Caki2 (cell line): ENCODE measurements at places on chromosomes 3 and 15.
A peak's percentile ranks its signal among the peaks of the same experiment; 100 is the strongest.

DNA sequence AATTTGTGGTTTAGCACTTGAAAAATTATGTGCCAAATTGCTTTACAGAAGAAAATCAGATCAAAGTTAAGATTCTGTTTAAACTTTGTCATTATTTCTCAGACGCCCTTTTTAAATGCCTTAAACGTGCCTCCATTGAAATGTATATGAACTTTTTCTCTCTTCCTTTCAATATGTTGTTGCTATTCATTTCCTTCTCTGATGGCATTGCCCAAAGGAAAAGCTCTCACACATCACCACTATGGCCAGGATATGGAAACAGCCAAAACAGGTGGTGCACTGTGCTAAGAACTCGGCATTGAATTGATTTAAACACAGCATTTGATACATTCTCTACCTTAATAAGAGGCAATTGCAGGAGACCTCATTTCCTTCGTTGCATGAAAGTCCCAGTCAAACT lies 35.7 kb upstream of the NR2F2 start:
- no peak for DNase-seq

DNA sequence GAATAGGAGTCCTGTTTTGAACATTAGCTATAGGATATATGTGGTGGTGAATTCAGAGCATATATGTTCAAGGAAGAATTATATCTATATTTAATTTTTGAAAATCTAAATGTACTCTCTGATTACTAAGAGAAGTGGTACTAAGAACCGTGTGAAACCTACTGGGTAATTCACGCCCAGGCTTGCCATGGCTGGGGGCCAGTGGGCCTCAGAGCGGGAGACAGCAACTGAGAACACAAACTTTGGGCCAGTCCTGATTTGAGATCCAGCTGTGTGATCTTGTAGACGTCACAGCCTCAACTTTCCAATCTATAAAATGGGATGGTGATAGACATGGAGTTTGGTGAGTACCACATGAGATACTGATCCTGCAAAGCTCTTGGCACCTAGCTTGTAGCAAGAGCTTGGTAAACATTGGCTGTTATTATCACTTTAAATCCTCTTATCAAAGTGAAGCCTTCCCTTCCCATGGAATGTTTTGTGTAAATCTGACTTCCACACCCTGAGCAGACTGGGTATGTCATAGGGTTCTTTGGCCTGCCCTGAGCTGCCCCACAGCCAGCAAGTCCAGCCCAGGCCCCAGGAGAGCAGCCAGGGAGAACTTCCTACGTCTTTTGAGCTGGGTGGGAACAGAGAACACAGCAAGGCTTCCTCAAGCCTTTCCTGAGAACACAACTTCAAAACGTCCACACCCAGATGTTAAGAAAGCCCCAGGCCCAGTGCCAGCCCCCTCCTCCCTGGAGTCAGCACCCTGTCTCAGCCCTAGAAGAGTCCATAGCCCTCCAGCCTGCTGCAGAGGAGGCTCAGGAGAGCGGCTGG lies 8.2 kb upstream of the PAQR5 start:
- DNase-seq = no peak

DNA sequence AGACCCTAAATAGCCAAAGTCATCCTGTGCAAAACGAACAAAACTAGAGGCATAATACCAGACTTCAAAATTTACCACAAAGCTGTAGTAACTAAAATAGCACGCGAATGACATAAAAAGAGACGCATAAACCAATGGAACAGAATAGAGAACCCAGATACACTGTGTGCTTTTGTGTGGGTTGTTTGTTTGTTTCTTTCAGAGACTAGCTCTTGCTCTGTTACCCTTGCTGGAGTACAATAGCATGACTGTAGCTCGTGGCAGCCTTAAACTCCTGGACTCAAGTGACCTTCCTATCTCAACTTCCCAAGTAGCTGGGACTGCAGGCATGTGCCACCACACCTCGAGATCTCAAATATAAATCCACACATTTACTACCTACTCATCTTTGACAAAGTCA lies 1314.6 kb upstream of the GBE1 start:
- DNase-seq = no peak

- DNase-seq = no peak
These were observed 882 bp downstream of the JMJD7 start for GRCh38 chr15:41828807-41829141.

- peak; percentile 60 for DNase-seq
These were observed 9.4 kb upstream of the MESP1 start for GRCh38 chr15:89760303-89761008.

DNA sequence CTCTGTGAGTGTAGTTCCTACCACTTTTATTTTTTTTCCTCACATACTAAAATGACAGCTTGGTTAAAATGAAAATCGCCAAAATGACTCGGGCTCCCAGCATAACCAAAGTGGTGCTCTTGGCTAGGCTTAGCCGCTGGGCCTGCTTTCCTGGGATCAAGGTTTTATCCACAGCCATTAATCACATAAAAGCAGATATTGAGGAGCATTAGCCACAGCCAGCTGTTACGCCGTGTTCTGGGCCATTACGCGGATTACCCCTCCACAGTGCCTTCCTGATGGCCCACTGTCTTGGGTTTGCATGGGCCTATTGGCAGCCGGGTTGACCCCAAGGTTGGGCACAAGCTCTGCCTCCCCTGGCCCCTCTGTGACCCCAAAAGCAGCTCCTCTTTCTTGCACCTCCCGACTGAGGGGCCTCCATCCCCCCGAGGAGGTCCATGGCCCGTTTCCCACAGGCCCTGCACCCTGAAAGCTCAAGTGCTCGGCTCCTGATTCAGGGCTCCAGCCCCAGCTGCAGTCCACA lies 30.4 kb upstream of the TRPM1 start:
- no peak for DNase-seq

DNA sequence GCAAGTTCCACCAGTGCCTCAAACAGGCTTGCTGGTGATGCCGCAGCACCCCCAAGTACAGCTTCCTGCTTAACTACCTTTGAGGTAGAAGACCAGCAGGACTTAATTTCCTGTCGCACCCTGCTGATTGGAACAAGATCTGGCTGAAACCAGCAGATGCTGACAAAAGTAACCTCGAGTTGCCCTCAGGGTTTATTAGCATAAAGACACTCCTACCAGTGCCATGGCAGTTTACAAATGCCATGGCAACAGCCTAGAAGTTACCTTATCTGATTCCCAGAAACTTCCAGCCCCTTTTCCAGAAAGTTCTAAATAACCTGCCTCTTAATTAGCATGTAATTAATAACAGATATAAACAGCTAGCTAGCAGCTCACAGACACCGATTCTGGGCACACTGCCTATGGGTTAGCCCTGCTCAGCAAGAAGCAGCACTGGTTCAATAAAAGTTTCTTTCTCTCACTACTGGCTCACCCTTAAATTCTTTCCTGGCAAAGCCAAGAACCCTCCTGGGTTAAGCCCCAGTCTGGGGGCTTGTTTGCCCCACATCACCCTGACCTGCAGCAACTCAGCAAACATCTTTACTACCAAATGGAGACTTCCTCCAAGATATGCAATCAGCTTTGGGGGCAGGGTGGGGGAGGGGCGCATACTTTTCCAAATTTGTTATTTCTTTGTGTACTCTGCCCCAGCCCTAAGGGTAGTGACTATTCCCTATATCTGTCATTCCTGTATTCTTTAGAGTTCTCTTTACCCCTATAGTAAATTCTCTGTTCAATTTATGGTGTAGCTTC lies 54.2 kb downstream of the MAP4 start:
- no peak for DNase-seq

DNA sequence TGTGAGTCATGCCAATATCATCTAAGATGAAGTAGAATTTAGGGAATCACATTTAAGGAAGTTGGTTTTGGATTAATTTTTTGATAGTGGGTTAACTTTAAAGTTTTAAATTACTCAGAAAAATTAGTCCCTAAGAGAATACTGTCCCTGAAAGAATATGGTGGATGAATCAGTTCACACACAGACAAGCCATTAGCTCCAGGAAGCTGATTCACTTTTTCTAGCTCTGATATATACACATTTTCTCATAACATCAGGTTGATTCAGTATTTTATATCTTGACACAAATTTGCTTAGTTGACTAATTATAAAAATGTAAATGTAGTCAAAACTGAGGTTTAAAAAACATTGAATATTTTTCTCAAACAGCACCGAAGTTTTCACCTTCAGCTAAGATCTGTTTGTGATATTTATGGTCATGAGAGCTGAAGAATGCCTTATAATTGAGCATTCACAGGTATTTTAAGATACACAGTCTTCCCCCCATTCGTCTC lies 55.1 kb downstream of the MYH15 start:
- DNase-seq = no peak

- no peak for DNase-seq
These were observed 24.4 kb downstream of the SEC61A1 start for GRCh38 chr3:128076483-128077201.

DNA sequence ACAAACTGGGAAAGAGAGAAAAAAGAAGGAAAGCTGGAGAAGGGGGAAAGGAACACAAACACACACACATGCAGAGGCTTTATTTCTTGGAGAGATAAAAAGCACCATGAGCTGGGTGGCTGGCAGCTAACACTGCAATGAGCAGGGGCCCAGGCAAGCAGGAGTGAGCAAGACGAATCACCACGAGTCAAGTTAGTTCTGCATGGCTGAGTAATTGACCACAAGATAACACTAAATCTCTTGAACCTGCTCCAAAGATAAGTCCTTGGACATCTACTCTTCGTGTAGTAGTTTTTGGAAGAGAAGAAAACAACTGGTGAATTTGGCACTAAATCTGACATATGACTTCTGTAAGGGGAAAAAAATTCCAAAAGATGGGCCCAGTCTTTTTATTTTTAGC lies 100.9 kb downstream of the MYO5A start:
- peak; percentile 56 for DNase-seq

GRCh38 chr3:94429517-94429916 lies 366.7 kb downstream of the NSUN3 start:
- no peak for DNase-seq

- no peak for DNase-seq
These were observed 45.1 kb downstream of the COLQ start for GRCh38 chr3:15476378-15476777.

- no peak for DNase-seq
These were observed 254.7 kb downstream of the PLOD2 start for GRCh38 chr3:145906301-145906700.

- DNase-seq = no peak
These were observed 6.9 kb downstream of the MUC13 start for GRCh38 chr3:124927574-124928045.

GRCh38 chr3:14223595-14223994 lies 45.0 kb downstream of the LSM3 start:
- DNase-seq = no peak

DNA sequence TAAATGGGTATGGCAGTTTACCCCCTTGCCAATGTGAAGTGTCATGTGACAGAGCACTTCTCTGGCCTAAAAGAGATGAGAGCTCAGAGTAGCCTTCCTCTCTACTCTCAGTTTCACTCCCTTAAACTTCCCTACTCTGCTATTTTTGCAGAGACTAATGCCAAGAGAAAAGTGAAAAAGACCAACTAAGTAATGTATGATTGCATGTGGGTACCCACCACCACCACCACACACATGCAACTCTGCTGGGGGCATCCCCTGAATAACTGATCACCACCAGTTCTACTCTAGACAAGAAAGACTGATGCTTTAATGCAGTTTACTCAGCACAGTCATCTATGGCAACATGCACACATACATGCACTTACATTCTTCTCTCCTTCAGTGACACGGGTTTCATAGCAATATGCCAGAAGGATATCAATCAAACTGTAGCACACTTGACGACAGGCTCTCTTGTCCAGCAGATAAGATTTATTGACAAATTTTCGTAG lies 31.3 kb downstream of the SHQ1 start:
- no peak for DNase-seq

DNA sequence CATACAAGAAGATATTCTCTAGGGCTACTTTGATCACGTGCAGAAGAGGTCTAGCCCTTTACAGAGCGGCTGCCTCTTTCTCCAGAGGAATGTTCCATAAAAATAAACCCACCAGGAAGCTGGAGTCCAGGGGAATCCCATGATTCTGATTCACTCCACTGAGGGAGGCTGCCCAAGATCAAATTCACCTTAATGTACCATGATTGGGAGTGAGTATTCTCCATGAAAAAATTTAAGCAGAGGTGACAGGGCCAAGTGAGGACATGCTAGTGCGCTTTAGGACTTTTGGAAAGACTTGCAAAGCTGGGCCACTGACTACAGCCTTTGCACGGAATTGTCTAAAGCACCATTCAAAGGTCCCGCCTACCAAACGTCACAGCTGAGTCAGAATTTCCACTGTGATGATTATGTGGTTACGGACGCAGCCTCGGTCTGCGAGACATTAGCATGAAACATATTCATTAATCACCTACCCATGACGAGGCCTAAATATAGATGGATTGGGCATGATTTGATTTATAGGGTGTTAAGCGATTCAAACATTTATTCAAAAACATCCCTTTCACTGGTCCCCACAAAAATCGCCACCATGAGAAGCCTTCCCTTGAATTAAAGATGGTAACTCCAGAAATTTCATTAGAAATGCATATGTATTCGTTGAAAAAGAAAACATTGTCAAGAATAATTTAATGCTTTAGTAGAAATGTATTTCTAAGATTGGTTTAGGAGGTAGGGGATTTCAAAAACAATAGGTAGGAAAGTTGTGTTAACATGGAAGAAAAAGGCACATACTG lies 152.6 kb downstream of the GREM1 start:
- peak; percentile 95 for DNase-seq

DNA sequence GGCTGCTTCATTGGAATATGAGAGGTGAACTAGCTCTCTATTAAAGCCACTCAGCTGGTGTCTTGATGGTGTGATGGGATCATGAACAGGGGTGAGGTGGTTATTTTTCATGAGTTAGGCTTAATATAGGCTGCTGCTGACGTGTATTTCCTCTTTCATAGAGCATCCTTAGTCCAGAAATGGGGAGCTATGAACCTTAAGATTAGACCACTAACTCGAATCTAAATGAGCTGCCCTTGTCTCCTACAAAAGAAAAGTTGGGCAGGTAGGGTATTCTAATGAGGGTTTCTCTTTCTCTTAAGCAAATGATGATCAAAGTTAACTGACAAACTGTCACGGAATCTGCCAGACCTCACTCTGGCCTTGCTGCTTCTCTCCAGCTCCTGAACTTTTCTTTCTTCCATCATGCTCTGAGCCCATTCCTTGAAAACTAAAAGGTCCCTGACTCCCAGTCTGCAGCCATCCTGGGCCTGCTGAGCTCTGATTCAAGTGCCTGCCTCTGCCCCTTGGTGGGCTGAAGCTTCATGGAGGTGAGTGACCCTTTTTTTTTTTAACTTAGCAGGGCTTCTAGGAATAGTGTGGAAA lies at the start of gene TRIM69:
Gene TRIM69 (plus strand): TSS at position 348 of the 585 bp plus-strand sequence. CDS start 177 bp downstream, at position 525.
- DNase-seq = no peak

- no peak for DNase-seq
These were observed 140.0 kb upstream of the MEF2A start for GRCh38 chr15:99425657-99426301.

DNA sequence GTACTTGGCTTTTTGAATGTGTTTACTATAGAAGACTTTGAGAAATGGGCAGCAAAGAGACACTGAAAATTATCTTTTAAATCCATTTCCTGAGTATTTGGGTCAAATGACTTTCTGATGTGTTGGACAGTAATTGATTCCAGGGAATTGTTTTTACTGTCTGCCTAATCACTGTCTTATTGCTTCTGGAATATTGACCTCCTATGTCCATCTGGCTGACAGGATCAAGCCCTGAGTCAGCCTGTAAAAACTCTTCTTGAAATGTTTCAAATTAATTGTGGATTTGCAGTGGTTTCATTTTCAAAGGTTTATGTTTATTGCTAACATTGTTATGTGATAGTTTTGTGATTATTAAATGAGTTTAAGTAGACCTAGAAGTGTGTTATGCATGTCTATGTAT lies 50.6 kb upstream of the MLF1 start:
- DNase-seq = no peak

- DNase-seq = no peak
These were observed 11.5 kb upstream of the GATA2 start for GRCh38 chr3:128504533-128504915.

- DNase-seq = no peak
These were observed 23.2 kb downstream of the SFMBT1 start for GRCh38 chr3:53022647-53023046.
